ENCODE measurements at places on chromosomes 5 and 9.

- no peak for DNase-seq
Measured at GRCh38 chr9:77898864-77899263, 132.7 kb downstream of the GNAQ start.

GRCh38 chr5:132497488-132497997, 7.0 kb upstream of the IRF1 start:
- DNase-seq, result no peak

DNA sequence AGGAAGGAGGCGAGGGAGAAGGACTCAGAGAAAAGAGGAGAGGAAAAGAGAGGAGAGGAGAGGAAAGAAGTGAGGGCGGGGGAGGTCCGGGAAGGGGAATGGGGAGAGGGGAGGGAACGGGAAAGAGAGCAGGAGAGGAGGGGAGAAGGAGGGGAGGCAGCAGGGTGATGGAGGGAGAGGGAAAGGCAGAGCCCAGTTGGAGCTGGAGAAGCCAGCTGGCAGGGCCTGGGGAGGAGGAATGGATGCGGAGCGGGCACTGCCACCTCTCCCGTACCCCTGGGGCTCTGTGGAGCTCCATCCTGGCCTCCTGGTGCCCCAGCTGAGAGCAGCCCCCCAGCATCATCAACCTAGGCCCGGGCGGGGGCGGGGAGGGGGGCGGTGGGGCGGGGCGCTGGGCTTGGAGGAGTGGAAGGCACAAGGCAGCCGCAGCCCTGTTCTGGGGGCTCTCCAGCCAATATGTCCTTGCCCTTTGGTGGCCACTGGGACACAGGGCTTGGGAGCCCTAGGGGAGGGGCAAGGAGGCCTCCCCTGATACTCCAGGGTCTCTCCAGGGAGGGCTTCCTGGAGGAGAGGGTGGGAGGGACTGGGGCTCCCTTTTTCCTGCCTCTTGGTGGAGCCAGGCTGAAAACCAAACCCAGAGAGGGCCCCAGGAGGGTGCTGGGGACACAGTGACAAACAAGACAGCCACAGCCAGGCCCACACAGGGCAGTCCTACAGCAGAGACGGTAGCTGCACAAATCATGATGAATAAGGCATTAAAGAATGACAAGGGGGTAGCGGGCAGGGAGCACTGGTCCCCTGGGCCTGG, 123.7 kb downstream of the C9orf50 start:
- no peak for DNase-seq

- DNase-seq, result no peak
Measured at GRCh38 chr5:104646416-104646815, 1083.8 kb upstream of the NUDT12 start.

DNA sequence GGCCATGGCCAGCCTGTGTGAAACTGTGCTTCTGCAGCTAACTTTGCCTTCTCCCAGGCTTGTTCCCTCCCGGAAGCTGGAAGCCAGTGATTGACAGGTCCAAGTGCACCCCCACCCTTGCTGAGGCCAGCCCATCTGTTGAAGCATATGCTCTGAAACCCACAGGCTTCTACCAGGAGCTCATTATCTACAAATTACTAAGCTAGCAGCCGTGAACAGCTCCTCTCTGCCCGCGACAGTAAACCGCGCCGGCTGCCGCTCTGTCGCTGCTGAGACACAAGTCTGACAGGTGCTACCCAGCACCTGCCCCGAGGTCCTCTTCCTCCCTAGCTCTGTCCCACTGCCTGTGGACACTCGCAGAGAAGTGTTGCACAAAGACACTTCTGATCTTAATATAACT, 490.9 kb downstream of the GADD45G start:
- no peak for DNase-seq

GRCh38 chr5:77394064-77394715, 97.9 kb downstream of the WDR41 start:
- DNase-seq, result no peak

- DNase-seq, result no peak
Measured at GRCh38 chr9:101307051-101307450, 77.8 kb downstream of the BAAT start.

DNA sequence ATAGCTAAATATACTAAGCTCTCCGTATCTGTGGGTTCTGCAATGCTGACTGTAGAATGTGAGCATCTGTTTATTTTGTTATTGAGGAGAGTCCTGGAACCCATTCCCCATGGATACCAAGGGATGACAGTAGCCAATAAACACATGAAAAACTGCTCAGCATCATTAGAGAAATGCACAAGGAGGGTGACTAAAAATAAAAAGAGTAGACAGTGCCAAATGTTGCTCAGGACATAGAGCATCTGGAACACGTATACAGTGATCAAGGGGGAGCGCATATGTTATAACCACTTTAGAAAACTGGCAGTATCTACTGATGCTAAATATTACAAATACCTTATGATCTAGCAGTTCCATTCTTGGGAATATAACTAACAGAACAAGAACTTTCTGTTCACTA, 31.0 kb downstream of the MARCHF6 start:
- DNase-seq, result no peak

DNA sequence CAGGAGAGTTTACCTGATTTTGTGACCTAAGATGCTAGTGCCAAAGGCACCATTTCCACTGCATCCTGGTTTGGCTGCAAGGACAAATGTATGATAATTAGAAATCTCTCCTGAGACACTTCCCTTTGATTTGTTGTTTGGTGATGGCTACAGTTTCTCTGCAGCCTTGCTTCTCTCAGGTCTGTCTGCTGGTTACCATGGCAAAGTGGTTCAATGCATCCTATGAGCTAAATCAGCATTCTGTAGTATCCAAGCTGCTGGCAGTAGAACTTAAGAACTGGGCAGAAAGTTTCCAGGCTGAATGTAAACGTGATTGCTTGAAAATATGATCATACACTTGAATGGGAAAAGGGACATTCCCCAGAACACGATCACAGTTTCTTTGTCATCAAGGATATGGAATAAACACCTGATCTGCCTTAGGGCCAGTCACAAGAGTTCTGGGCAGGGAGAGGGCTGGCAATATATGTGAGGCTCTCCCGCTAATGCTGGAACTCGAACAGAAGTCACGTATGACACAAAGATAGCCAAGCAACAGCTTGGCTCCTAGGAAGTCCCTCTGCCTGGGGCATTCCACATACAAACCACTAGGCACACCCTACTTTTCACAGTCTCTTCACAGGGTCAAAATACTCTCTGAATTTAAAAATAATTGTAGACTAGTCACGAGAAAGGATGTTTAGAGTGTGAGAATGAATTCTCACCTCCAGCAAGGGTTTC, 138.1 kb upstream of the GRAMD2B start:
- no peak for DNase-seq

GRCh38 chr5:5711112-5711511, 288.6 kb downstream of the ICE1 start:
- DNase-seq, result no peak

DNA sequence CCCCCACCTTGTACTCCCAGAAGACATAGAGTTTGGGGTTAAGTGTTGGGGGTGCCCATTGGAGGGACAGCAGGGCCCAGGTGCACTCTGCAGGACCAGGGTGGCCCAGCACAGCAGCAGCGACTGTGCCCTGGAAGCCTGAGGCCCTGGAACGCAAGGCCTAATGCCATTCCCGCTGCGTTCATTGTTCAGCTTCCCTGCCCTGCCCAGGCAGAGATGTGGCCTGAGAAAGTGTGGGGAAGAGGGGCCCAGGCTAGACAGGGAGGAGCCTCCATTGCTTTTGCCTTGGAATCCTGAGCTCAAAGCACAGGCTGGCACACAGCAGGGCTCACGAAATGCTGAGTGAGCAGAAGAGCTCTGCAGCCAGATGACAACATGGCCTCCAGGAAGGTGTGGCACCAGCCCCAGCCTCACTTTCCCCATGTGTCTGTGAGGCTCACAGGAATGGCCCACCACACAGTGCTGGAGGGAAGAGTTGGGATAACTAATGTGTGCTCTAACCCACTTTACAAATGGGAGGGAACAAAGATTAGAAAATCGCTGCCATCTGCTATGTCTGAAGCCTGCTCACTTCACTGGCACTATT, 19.4 kb downstream of the S1PR3 start:
- no peak for DNase-seq

- no peak for DNase-seq
Measured at GRCh38 chr5:146188358-146188757, 5.9 kb upstream of the LARS1 start.

DNA sequence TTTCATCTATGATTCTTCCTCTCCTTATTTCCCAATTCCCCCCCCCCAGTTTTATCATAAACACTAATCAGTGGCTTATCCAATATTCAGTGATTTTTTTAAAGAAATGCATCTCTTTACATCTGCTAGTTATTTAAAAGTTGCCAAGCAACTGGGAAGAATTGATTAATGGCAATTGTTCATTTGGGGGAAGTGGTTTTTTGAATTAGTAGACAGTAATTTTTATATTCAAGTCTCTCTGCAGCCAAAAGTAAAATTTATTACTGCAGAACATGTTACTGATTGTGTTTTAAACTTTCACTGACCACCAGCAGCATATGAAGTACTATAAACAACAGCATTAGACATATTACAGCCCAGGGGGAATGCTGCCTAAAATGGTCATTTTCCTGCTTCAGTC, 308.8 kb upstream of the NREP start:
- DNase-seq, result no peak

- DNase-seq, result no peak
Measured at GRCh38 chr5:173535976-173536639, 80.3 kb downstream of the BOD1 start.

DNA sequence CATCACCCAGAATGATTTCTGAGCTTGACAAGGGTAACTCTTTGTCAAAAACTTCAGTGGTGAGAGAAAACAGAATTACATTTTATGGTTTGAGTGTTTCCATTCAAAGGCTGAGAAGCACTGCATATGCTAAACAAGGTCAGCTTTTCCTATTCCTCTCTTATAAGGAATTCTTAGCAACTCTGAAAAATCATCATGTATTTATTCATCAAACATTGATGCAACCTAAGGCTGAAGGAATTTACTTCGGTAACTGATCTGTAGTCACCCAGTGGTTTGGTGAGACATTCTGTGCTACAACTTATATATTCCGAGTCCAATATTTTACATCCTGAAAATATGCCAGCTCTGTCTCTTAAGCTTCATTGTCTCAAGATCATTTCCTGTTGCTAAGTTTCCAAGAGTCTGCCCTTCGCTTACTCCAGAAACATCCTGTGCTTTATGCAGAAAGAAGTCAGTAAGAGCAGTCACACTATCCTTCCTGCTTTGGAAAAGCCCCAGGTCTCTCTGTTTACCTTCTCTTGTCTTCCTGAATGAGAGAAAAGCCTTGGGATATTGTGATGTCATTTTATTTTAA, 176.6 kb upstream of the TBCA start:
- DNase-seq, result no peak
